ENCODE measurements at places on chromosomes 13 and 19.

GRCh38 chr13:31009166-31009565 lies 76.7 kb downstream of the TEX26 start:
- DNase-seq: no peak

GRCh38 chr19:906480-906879 lies 6.5 kb downstream of the R3HDM4 start:
- DNase-seq: no peak

DNA sequence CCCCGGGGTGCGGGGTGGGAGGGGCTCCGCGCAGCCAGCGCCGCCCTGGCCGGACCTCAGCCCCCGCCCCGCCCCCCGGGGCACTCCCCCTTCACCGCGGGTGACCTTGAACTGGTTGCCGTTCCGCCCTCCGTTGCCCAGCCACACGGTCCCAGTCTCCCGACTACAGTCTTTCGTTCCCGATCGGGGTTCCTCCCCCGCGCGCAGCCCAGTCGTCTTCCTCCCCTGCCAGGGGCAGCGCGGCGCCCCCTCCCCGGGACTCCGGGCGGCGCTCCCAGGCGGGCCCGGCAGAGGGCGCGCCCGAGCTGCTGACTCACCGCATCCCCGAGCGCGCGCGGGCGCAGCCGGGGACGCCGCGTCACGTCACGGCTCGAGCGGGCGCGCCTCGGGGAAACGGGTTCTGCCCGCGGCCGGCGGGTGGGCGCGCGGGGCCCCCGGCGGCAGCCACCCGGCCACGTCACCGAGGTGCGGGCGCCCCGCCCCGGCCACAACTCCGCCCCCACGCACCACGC lies 459 bp downstream of the MIDN start:
- DNase-seq: peak; percentile 90

DNA sequence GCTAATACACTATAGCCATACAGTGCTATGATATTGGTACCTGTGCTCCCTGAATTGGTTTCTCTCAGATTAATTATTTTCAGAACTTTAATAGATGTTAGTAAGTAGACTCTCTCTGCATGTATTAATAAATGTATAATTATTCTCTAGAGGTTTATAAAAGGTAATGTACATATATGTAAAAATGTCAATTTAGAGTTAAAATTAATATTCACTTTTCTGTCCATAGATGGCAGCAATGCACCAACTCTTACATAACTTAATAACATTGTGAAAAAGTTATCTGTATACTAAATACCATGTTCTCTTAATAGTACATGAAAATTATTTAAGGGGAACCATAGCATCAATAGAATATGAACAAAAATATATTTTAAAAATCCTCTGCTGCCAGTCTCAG lies 515.0 kb upstream of the KLHL1 start:
- no peak for DNase-seq

- no peak for DNase-seq
Observed at GRCh38 chr19:39127812-39128515, 2.4 kb downstream of the PAK4 start.

GRCh38 chr19:15154002-15154612 lies 46.7 kb downstream of the NOTCH3 start:
- no peak for DNase-seq

GRCh38 chr19:14375055-14375581 lies 6.1 kb upstream of the ADGRE5 start:
- DNase-seq: peak; percentile 62

DNA sequence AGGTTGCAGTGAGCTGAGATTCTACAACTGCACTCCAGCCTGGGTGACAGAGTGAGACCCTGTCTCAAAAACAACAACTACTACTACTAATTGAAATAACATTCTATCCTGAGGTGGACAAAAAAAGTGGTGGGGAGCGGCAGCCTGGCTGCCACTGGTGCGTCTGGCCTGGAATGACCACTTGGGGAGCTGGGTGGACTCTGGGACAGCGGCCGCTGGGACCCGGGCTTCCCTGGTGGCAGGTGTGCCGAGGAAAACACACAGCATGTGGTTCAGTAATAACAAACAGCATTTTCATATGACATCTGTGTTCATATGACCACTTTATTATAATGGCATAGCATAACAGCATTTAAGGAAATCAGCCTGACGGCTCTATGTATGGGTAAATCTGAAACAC lies 33.9 kb downstream of the TFDP1 start:
- no peak for DNase-seq

DNA sequence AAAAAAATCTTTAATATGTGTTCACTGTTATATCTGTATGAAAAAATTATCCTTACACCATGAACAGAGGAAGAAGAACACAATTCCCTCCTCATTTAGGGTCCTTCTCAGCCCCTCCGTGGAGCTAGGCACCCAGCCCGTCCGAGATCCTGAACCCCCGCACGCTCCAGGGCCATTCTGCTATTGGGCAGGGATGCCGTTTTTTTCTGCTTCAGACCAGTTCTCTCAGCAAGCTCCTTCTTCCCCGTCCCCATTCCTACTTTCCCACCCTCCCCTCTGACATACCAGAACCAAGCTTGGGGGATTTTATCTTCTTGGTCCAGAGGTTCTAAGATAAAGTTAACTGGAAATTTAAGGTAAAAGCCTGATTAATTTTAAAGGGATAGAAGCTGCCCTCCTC lies 36.2 kb downstream of the ATP12A start:
- DNase-seq: no peak
